ENCODE measurements at places on chromosomes 6 and 20.

- no peak for DNase-seq
These were observed 260.6 kb upstream of the BMP2 start for GRCh38 chr20:6506906-6507305.

DNA sequence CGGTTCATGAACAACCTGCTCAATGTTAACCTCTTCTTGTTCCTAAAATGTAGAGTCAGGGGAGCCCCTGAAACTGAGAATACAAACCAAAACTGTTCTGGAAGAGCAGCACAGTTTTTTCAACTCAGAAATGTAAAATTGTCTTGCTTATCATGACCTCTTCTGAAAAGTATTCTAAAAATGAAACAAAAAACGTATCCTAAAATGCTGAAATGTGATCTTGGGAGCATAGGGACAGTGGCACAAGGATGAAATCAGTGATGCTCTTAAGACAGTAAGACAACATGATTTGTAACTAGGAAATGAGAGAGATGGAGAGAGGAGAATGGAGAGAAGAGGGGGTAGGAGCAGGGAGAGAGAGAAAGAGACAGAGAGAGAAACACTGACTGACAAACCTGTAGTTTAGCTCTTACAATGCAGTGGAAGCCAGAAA lies 27.5 kb downstream of the NCOA7 start:
- no peak for DNase-seq

- no peak for DNase-seq
These were observed 994.0 kb downstream of the GRIK2 start for GRCh38 chr6:102387326-102388033.

DNA sequence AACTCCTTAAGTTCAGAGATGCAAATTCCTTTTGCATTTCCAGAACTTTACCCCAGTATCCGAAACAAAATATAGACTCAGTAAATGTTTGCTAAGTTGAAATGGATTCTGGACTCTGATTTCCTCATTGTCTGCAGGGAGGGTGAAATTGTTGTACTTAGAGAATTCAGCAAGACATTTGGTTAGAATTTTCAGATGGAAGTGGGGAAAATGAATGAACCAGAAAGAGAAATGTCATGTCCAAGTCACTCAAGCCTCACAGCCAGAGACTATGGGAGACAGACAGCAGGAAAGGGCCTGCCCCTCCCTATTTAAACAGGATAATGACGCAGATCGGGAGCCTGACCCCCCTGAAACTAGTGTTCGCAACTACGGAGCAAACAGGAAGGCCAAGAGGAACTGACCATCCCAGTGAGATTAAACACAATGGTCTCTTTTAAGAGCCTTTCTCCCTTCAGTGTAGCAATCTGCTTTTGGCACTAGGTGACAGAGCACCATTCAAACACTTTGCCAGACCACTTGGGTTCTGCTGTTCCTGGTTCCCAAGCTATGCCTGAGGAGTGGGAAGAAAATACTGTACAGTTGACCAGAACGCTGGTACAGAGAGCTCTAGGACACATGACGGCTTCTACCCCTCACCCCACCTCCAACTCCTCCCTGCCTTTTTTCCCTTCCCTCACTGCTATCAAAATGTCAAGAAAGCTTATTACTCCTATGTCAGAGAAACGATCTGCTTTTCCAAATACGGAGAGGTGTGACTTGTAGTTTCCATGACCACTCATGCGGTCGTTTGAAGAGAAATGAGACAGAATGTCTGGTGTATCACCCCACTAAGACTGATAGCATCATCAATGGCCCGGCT lies 13.7 kb downstream of the NEDD9 start:
- DNase-seq = no peak

DNA sequence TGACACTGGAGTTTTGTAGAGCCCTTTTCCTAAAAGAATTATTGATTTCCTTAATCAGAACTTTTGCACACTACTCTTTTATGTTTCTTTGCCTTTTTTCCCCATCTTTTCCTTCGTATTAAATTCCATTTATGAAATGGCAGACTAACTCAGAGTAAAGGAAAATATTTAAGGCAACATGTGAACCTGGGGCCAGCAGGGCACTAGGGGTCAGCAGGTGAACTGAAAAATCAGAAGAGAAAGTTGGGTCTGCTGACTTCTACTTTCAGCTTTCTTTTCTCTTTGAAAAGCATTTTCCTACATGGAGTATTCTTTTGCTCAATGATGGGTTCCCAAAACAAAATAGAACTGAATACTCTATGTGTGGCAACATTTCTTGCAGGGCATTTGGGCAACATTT lies 226.6 kb upstream of the EXOC2 start:
- no peak for DNase-seq

DNA sequence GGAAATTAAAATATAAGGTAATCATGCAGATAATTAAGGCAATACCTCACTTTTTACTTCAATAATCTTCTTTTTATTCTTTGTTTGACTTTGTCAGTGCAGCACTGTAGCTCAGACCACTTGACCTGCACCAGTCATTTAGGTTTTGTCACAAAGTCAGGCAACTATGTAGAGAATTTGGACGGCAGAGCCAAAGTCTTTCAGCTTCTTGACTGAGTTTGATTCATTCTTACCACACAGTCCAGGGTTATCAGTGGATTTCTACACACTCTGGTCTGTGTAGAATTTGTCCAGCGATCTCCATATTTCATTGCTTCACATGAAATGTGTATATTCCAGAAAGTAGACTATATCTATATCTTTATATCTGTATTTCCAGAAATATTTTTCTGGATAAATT lies 107.3 kb downstream of the TFAP2B start:
- no peak for DNase-seq

All from stimulated activated CD4-positive, alpha-beta T cell treated with anti-CD3 and anti-CD28 coated beads, Interleukin-4, amount 100 ng/mL, for 48 hours (primary cell).